ENCODE measurements at places on chromosomes 2 and 18.
A peak's percentile ranks its signal among the peaks of the same experiment; 100 is the strongest.

GRCh38 chr2:42775186-42775585 is 11.3 kb upstream of the OXER1 start:
- DNase-seq: no peak

DNA sequence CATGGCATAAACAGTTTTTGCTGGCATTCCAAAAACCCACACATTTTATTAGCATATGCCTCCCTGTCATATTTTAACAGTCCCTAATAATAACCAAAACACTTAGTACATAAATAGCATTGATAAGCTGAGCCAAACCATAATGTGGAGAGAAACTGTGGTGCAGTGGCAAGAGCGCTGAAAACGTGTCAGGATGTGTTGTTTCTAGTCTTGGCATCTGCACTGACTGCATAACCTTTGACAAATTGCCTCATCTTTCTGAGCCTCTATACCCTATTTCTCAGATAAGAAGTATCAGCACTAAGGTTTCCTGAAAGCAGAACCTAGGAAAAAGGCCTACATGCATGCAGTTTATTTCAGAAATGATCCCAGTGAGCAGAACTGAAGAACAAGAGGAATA is 41.4 kb downstream of the RAD51AP2 start:
- no peak for DNase-seq

- DNase-seq: no peak
Observed at GRCh38 chr2:232389327-232389726, 10.8 kb downstream of the ALPP start.

DNA sequence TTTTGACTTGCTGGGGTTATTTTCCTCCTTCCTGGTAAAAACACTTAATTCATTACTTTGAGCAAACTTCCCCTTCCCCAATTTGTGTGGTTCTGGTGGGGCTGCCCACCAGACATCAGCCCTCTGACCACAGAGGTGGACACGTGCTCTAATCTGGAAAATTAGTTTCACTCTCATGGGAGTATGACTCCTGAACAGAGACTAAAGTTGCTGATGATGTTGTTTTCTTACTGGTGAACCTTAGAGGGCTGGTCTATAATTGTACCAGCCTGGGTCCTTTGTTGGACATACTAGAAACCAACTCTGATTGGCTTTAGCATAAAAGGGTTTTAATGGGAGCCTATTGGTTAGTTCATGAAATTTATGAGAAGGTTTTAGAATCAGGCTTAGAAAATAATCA is 54.1 kb upstream of the ACYP2 start:
- DNase-seq: no peak

- no peak for DNase-seq
Observed at GRCh38 chr2:28606986-28607441, 111.2 kb downstream of the PLB1 start.

- no peak for DNase-seq
Observed at GRCh38 chr2:230905448-230906421, 19.3 kb downstream of the GPR55 start.

DNA sequence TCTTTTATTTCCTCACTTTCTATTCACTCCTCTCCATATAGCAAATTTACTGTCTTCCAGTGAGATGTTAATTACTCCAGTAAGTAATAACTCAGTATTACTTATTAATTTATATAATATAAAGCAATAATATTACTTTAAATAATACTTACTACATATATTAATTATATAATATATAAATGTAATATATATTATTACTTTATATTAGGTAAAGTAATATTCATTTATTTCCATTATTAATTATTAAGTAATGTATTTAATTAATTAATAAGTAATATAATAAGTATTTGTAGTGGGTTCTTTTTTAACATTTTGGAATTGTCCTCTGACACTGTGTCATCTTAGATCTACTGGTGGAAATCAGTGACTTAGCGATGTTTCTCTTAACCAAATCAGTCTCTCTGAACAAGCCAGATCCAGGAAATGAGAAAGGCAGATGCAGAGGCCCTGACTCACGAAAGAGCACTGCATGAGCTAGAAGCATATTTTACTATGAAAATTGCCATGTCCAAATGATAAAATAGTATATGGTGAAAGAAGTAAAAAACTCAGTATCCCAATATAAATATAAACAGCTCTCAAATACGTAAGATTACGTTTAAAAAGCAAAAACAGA is 115.9 kb downstream of the DSEL start:
- DNase-seq: no peak

DNA sequence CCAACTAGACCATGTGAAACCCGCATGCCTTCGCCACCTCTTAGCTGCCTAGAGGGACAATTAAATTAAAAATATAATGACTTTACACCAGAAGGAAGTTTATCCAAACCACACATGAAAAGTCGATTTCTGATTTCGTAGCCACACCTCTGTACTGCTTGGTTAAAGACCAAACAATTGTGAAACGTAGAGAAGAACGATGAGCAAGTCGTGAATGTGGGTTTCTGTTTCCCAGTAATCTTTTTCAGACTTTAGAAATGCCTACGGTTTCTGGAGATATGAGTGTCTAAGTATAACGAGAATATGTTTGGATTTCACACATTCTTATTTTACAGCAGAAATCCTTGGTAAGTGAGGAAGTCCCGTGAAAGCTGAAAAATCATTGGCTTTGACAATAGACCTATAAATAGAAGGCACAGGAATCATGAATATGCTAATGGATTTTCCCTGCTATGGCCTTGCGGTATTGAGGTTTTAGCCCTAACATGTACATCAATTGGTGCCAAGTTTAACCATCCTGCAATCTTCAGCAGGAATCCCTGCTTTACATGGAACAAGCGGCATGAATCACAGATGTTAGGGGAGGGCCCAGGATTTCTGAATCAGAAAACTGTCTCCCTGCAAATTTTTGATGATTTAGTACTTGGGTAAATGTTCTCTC is 105.6 kb downstream of the TTC32 start:
- DNase-seq: peak; percentile 49

DNA sequence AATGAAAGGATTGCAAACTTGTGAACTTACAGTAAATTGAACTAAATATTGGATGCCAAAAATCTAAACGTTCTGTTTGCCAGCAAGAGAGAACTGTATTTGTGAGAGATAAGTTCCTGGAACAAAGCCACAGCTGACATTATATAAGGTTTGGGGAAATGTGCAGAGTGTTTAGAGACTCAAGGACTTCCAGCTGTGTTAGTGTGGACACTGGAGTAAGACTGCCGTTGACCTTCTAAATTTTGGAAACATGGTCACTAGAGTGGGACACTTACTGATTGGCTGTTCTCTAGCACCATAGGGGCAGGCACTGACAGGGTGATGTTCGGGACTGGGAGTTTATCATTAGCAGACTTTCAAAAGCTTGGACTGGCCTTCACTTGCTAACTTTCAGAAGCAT is 40.5 kb downstream of the SCN9A start:
- DNase-seq: no peak

DNA sequence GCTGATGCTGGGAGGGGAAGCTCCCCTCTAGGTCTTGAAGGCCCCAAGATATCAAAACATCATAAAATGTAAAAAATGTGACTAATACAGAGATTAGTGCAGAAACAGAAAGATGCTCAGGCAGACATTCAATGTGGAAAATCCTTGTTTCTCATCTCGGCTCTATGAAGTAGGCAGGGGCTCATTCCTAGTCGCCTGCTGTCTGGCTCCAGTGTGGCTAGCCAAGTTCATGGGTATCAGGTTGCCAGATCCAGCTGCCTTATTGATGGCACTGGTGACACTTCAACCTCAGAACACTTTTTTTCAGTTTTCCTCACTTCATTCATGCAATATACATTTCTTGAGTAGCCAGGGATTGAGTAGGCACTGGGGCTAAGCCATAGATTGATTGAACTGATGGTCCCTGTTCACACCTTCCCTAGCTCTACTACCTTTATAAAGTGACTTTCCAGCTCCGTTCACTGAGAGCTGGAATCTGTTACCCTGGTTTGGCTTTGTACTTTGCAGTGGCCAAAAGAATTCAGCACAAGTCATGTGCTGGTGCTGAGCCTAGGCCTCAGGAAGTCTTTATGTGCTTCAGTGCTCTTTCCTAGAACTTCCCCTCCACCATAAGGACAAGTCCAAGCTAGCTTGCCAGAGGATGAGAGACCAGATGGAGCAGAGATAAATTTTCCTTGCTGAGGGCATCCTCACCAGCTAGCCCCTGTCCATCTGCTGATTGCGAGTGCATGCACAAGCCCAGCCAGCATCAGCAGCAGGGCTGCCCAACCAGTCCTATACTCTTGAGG is 373.6 kb upstream of the ST6GAL2 start:
- no peak for DNase-seq

DNA sequence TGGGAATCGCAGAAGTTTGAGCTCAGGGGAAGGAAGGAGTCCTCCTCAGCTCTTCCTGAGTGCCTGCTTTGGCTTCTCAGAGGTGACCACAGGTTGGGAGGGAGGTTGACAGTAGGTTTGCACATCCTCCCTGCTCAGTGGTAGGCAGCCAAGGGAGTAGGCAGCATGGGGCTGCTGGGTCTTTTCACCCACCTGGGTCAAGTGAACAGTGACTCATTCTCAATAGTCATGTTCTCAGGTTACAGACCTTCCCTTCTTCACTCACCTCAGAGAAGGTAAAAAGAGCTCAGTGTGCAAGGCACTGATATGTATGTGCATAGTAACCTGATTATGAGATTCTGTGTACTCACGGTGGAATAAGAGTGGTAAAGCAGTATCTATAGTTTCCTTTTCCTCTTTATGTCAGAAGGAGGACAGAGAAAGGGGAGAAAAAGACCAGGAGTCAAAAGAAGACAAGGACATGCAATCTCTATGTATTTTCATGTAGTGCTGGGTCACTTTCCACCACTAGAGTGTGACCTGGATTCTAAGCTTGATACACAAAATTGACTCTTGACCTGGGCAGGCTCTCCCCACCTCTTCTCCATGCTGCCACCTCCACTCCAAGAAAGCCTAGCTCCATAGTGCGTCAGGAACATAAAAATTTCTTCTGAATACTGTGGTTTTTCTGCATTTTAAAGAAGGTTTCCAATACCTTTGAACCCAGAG is 36.5 kb upstream of the ASNSD1 start:
- no peak for DNase-seq

DNA sequence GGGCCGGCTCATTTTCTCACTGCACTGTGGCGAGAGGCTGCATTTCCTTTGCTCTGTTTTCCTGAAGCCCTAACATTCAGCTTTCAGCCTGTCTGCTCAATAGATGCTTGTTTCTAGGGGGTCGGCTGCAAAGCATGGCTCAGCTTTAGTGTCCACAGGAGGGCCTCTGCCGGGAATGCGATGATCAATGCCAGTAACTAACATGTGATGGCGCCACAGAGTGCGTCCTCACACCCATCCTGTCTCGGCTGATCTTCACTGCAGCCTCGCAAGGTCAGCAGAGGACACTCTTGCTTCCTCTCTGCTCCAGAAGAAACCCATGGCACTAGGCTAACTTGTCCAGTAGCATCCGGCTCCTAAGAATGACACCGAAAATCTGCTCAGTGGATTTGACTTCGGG is 156.4 kb upstream of the PXDN start:
- no peak for DNase-seq

- no peak for DNase-seq
Observed at GRCh38 chr18:40450751-40451150, 1504.3 kb upstream of the PIK3C3 start.

- DNase-seq: no peak
Observed at GRCh38 chr2:68431316-68431972, 35.6 kb downstream of the FBXO48 start.

GRCh38 chr2:134276381-134277172 is 22.7 kb downstream of the MGAT5 start:
- no peak for DNase-seq

DNA sequence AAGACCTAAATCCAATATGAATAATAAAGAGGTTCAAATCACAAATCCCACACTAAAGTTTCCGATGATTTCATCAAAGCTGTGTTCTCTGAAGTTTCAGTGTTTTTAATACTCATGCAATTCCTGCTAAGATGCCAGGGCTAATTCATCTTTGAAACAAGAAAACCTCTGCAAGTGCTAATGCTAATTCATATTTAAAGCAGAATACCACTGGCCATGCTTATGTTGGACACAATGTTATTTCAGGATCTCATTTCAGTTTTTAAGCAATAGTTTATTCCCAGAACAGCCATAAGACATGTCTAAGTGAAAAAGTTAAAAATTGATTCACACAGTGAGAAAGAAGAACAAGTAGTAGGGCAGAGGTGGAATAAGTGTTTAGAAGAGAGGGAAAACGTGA is 62.8 kb downstream of the GRB14 start:
- no peak for DNase-seq

Data from epithelial cell of prostate (primary cell).